ENCODE measurements at places on chromosomes 2 and 18. TPM values are rescaled to one million over a fixed set of nuclear protein-coding genes. Genes with fewer than 3 reads are reported as not detected.

RFTN2 gene
- 6.5 TPM for total RNA-seq

BOK gene
- 35.9 TPM for total RNA-seq

RAX gene
- not detected for total RNA-seq

MEIS1 gene
- total RNA-seq = 18.8 TPM

SGPP2 gene
- not detected for total RNA-seq

CD8B gene
- total RNA-seq = not detected

BOLL gene
- total RNA-seq = not detected
